K562 (cell line): ENCODE measurements at places on chromosomes 16 and 17. TPM values are rescaled to one million over a fixed set of nuclear protein-coding genes. Genes with fewer than 3 reads are reported as not detected.

SPATA32 gene
- not detected in 2 replicates for total RNA-seq

TBC1D3 gene
- 1.9 and 2.3 TPM in 2 replicates for total RNA-seq

DHRS7C gene
- total RNA-seq: not detected in 2 replicates

OR3A2 gene
- total RNA-seq: not detected in 2 replicates

COIL gene
- 28.7 and 29.4 TPM in 2 replicates for total RNA-seq

ADGRG1 gene
- 0.31 TPM in 1 of 2 replicates, not detected in the other for total RNA-seq

CACNG5 gene
- total RNA-seq: not detected in 2 replicates

TRAPPC2L gene
- total RNA-seq: 89.1 and 92.6 TPM in 2 replicates

TEKT5 gene
- not detected in 2 replicates for total RNA-seq

SLC5A2 gene
- total RNA-seq: 0.07 TPM in 1 of 2 replicates, not detected in the other

CHD9NB gene
- total RNA-seq: 0.13 TPM in 1 of 2 replicates, not detected in the other

KRT25 gene
- not detected in 2 replicates for total RNA-seq

ZP2 gene
- total RNA-seq: not detected in 2 replicates
